ENCODE measurements at places on chromosomes 2 and 18.

- DNase-seq, result no peak
Observed at GRCh38 chr18:35777039-35777438, 195.4 kb upstream of the RMP24 start.

- DNase-seq, result no peak
Observed at GRCh38 chr2:216539791-216540241, 41.2 kb downstream of the RPL37A start.

- DNase-seq, result no peak
Observed at GRCh38 chr2:189593115-189593514, 12.5 kb upstream of the SLC40A1 start.

GRCh38 chr2:95030496-95030895 lies 5.0 kb downstream of the MAL start:
- DNase-seq, result no peak

GRCh38 chr18:70181015-70181414 lies 24.5 kb downstream of the RTTN start:
- DNase-seq, result no peak

DNA sequence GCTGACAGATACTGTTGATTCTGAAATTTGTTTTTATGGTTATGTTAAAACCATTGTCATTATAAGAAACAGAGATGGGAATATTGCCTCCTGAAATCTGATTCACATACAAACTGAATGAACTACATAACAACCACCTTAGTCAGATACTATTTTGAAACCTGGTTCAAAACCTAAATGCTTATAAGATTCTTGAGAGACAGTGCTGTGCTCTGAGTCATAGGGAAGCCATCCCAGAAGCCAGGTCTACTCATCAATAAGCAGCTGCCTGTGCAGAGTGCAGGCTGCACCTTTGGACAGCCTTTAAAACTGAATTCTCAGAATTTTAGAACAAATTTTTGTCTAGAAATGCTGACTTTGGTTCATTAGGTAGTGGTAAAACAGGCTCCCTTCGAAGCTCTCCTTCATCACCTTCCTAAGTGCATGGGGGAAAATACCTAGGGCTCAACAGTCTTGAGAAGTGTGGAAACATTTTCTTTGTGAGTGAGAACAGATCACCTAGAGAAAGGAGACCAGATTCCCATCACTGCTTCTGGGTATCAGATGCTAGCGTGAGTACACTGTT lies at the start of gene SERPINB7:
SERPINB7 (plus strand) TSS at position 253 of the 565 bp plus-strand sequence. CDS start 6,955 bp downstream, outside the sequence.
- no peak for DNase-seq

DNA sequence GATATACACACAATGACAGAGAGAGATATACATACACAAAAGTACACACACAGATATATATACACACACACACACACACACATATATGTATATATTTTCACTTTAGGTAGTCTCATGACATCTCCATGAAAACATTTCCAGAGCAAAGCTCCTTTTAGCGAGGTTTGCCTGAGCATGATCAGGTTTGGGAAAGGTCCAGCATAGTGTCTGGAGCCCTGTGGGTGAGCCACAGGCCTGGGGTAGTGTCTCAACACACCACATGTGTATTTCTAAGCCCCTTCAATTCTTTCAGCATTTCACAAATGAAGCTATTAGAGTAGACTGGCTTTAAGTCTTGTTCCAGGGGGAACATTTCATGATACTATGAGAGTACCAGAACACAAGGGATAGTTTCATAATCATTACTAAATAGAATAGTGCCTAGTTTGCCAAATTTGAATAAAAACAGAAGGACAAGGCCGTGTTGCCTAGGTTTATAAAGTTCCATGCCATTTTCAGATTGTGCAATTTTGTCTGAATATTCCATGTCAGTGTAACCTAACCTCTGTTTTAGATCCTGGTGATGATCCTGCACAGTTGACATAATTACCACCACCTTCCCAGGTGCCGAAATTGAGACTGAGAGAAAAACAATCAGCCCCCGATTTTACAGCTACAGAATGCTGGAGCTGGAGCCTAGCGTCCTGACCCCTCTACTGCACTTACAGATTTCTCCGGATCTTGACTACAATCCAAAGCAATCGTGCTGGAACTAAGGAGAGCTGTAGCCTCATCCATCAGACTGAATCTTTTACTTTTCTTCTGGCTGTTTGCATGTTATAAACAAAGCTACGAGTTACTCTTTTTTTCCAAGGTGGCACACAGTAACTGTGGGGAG lies 332.7 kb downstream of the CYRIA start:
- DNase-seq, result no peak

GRCh38 chr2:122749405-122749804 lies 994.0 kb downstream of the TSN start:
- DNase-seq, result no peak

DNA sequence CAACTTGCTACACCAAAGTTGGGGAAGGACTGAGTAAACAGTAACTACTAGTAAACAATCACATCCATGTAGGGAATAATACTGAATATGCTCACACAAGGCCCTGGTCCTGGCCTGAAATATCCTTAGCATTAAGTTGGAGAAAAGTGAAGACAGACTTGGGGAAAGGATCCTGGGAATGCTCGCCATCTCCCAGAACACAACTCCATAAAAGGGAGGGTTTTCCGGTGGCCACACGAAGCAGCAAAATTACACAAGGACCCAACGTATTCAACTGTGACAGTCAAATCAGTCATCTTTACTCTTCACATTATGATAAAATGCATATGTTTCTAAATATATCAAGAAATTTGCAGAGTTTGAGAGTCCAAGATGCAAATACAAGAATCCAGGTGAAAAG lies 7.3 kb downstream of the NEMP2 start:
- no peak for DNase-seq

GRCh38 chr2:69646714-69647113 lies 3.2 kb upstream of the AAK1 start:
- DNase-seq, result no peak

GRCh38 chr2:215879977-215880940 lies 133.1 kb downstream of the MREG start:
- no peak for DNase-seq

DNA sequence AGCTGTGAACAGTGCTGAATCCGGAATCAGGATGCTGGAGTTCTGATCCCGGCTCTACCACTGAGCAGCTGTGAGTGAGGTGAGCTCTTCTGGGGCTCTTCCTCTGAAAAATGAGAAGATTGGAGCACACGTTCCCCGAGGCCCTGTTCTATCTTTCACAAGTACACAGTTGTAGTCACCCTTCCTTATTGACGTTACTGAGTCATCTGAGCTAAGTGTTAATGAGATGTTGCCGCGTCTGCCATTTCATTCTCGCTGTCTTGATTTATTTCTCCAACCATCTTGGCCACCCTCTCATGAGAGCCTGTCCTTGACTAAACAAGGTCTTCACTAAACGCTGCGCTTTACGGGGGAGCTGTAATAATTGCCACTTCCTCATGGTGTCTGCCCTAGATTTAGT lies 31.9 kb upstream of the EFR3B start:
- DNase-seq, result no peak

GRCh38 chr2:9738535-9739496 lies 104.5 kb upstream of the TAF1B start:
- no peak for DNase-seq

GRCh38 chr2:17540813-17541530 lies 476 bp downstream of the VSNL1 start:
- DNase-seq, result no peak

DNA sequence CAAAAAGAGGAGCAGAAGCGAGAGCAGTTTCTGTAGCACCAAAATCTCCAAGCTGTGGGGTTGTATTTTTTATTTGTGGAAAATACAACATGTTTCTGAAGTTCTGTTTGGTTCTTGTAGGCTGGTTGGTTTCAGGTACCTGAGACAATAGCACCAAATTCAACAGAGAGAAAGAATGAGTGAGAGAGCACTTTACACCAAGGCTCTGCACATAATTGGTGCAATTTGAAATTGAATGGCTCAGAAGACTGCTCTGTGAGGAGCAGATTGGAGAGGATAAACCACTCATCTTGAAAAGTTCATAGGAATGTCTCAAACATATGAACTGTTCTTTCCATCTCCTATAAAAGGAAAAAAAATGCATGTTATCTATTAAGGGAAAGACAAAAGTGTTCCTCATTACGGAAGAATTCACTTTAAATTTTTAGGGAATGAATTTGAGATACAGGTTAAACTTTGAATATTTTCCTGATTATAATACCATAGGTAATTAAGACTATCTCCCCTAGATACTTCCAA lies 175.1 kb downstream of the ATAD2B start:
- DNase-seq, result no peak

DNA sequence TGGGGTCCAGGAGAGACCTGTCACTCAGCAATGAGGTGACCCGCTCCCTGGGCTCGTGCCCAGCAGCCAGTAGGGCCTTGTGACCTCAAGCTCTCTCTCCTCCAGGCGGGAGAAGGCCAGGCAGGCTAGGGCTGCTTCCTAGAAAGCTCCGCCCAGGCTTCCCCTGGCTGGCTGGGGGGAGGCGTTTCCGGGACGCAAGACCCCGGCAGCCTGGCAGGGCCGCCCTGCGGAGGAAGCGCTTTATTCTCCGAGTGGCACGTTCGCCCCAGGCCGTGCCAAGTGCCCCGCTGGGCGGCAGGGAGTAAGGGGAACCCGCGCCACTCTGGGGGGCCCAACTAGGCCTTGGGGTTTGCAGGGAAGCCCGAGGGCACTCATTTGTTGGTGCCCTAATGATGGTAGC lies 21.2 kb upstream of the EPAS1 start:
- no peak for DNase-seq

- DNase-seq, result no peak
Observed at GRCh38 chr2:68336192-68336591, 16.4 kb upstream of the CNRIP1 start.

GRCh38 chr2:60857056-60857455 lies 24.3 kb upstream of the REL start:
- DNase-seq, result no peak

DNA sequence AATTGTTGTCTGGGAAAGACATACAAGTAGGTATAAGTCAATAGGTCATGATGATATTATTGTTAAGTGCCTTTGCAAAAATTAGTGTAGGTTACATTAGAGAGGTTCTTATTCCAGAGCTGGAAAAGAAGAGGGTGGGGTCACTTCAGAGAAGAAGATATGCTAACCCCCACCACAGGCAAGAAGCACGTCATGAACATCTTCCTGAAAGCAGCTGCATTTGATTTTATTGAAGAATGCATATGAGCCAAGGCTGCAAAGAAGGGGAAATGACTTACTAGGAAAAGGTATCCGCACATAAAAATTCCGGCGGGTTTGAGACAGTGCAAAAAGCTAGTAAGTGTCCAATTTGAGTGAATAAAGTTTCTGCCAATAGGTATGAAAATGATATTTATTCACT lies 195.3 kb upstream of the CDH2 start:
- no peak for DNase-seq

GRCh38 chr2:5546181-5546580 lies 146.0 kb upstream of the SOX11 start:
- no peak for DNase-seq

GRCh38 chr2:235501673-235502031 lies 7.8 kb downstream of the AGAP1 start:
- no peak for DNase-seq

GRCh38 chr18:72372076-72372475 lies 172.1 kb downstream of the CBLN2 start:
- no peak for DNase-seq

- DNase-seq, result no peak
Observed at GRCh38 chr2:3200420-3200939, 177.1 kb downstream of the EIPR1 start.

DNA sequence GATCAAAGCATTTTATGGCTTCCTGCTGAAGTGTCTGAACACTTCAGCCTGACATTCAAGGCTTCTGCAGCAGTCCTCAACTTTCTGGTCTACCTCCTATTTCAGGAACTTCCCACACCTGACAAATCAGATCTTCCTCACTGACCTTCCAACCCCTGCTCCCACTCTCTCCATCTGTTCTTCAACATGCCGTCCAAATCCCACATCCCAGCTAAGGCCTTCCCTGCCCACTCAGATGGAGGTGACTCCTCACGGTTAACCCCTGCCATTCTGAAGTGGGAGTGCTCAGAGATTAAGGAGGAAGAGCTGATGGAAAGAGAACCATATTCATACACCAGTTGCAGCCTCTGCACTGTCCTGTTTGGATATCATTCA lies 104.8 kb downstream of the POLR1A start:
- DNase-seq, result no peak

DNA sequence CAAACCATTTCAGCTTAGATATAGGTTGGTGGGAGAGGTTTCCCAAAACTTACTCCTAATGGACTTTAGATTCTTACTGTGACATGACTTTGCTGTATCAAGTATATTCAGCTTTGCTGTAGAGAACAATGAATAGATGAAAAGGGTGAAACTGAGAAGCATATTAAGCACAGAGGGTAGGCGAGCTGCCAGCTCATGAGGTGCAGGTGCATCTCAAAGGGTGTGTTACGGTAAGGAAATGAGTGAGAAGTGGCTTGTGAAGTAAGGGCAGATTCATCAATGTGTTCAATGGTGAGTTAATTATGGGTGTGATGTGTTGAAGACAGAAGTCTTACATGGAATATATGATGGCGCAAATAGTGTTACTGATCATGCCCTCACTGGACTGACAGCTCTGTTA lies 49.3 kb downstream of the CD8B2 start:
- no peak for DNase-seq

DNA sequence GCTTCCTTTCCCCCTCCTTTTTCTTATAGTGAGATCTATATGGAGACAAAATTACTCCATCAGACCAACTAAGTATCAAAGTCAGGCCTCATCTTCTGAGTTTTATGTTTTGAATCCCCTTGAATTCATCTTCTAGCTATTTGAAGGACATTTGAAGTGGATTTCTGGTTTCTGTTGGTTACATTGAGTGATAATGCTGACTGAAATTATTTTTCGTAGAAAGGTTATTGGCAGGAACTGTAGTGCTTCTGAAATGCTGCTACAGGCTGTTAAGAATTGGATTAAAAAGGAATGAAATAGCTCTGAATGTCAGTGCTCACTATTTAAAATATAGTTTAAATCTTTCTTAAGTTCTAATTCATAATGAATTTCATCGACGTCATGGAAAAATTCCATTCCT lies 361.0 kb upstream of the TMEFF2 start:
- no peak for DNase-seq

GRCh38 chr18:40851014-40851429 lies 1104.0 kb upstream of the PIK3C3 start:
- DNase-seq, result no peak

DNA sequence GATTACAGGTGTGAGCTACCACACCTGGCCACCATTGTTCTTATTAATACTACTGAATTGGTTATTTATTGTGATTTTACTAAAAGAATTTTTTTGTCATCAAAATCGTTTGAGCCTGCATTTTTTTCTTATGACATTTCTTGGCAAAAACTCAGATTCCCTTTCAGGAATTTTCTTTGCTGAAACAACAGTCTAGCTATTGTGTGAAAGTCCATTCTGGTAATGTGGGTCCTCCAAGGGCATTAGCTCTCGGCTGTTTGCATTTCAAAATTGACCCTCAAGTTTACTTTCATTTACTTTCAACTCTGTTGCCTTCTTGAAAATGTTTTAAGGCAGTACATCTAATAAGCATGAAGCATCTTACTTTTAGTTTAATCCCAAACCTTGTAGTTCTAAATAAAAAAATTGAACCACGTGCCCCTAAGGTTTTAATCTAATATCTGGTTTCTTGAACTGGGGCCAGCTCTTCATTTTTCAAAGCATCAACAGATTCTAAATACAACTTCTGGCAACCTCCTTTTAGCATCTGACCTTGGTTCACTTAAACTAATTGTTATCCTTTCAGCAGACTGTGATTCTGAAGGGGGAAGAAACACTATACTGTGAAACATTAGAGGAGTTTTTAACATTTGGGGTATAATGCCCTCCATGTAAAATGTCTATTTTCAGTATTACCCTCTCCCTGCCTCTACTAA lies 325.2 kb upstream of the RAB12 start:
- no peak for DNase-seq
